ENCODE measurements at places on chromosomes 7 and 10. TPM values are rescaled to one million over a fixed set of nuclear protein-coding genes. Genes with fewer than 3 reads are reported as not detected.

GRCh38 chr7:151795168-151795811 lies 81.6 kb downstream of the PRKAG2 start:
- H3K4me1 ChIP-seq, result no peaks in the 10 kb centered on the region
- no peaks in the 10 kb centered on the region for H3K36me3 ChIP-seq
- peak overlapping the region; percentile 40 for H3K27ac ChIP-seq
- peak; percentile 6 for DNase-seq
- no peak overlapping the region for H3K4me3 ChIP-seq

GRCh38 chr10:79306644-79307220 lies 40.5 kb upstream of the PPIF start:
- peaks cover 29% of the 10 kb centered on the region for H3K36me3 ChIP-seq
- H3K4me1 ChIP-seq, result peaks cover 6% of the 10 kb centered on the region
- H3K4me3 ChIP-seq, result no peak overlapping the region
- H3K27ac ChIP-seq, result no peak overlapping the region
- no peak for DNase-seq

- DNase-seq, result peak; percentile 10
- peaks cover 4% of the 10 kb centered on the region for H3K27me3 ChIP-seq
- H3K4me1 ChIP-seq, result peaks cover 16% of the 10 kb centered on the region
- no peak overlapping the region for H3K4me3 ChIP-seq
- H3K36me3 ChIP-seq, result peaks cover 4% of the 10 kb centered on the region
- H3K27ac ChIP-seq, result no peak overlapping the region
These were observed 75.9 kb downstream of the RGS10 start for GRCh38 chr10:119466655-119467054.

DNA sequence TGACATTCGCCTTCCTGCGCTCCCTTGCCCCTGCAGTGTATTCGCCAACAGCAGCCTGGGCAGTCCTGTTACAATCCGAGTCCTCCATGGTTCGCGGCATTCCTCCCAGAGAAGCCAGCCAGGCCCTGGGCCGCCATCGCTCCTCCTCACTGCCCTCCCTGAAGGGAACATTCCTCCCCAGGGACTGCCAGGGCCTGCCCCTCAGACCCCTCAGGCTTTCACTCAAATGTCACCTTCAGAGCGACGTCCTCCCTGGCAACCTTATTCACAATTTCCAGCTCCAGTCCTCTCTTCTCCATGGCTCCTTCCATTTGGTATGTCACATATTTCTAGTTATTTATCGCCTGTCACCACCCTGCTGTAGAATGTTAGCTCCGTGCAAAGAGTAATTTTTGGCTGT lies 17.4 kb downstream of the ADAMTS14 start:
- no peaks in the 10 kb centered on the region for H3K4me1 ChIP-seq
- H3K27me3 ChIP-seq, result no peaks in the 10 kb centered on the region
- H3K36me3 ChIP-seq, result no peaks in the 10 kb centered on the region
- H3K27ac ChIP-seq, result no peak overlapping the region

GRCh38 chr7:98760201-98760651 lies 109.6 kb downstream of the TMEM130 start:
- no peak overlapping the region for H3K27ac ChIP-seq
- no peaks in the 10 kb centered on the region for H3K36me3 ChIP-seq
- no peaks in the 10 kb centered on the region for H3K4me1 ChIP-seq
- no peak for DNase-seq

DNA sequence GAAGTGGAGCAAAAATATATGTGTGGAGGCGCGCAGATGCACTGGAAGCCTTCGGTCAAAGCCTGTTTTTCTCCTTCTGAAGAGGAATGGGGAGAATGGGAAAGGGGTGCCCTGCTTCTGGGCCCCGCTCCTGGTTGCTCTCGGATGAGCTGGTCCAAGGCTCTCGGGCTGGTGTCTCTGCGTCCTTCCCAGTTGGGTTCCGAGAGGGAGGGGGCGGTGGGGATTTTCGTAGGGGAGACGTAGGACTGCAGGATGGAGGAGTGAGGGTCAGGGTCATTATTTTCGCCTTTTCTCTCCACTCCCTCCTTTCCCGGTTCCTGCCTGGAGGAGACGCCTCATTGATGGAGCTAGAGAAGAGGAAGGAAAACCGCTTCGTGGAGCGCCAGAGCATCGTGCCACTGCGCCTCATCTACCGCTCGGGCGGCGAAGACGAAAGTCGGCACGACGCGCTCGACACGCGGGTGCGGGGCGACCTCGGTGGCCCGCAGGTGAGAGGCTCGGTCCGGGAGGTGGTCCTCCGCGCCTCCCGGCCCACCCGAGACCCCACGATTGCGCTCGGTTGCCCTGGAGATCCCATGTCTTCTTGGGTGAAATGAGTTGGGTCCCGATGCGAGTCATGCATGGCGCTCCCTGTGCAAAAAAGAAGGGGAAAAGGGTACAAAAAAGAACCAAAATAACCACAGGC lies 790 bp downstream of the ADAM22 start:
- peaks cover 25% of the 10 kb centered on the region for H3K27me3 ChIP-seq
- H3K4me3 ChIP-seq, result peak overlapping the region; percentile 90
- H3K4me1 ChIP-seq, result peaks cover 6% of the 10 kb centered on the region
- H3K36me3 ChIP-seq, result peaks cover 2% of the 10 kb centered on the region

- H3K27me3 ChIP-seq, result no peaks in the 10 kb centered on the region
- H3K4me1 ChIP-seq, result no peaks in the 10 kb centered on the region
- H3K27ac ChIP-seq, result no peak overlapping the region
- H3K36me3 ChIP-seq, result no peaks in the 10 kb centered on the region
- no peak for DNase-seq
- H3K4me3 ChIP-seq, result no peak overlapping the region
These were observed 45.2 kb upstream of the RELN start for GRCh38 chr7:104034679-104035078.

DNA sequence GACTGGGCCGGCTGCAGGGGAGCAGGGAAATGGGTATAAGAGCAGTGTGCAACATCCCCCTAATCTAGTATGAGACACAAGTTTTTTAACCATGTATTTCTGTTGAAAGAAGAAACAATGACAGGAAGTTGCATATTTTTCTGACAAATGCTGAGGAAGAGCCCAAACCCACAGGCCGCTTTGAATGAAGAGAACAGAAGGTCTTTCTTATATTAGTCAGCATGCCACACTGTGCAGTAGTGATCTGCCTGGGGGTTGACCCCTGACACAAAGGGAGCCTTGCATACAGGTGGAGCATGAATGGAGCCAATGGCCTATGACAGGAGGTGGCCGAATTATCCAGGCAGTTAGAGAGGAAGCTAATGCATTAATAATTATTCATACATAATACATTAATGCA lies 518.3 kb downstream of the PLXDC2 start:
- no peak overlapping the region for H3K4me3 ChIP-seq
- H3K4me1 ChIP-seq, result no peaks in the 10 kb centered on the region
- H3K27ac ChIP-seq, result no peak overlapping the region
- H3K36me3 ChIP-seq, result no peaks in the 10 kb centered on the region
- H3K27me3 ChIP-seq, result no peaks in the 10 kb centered on the region

- no peak overlapping the region for H3K4me3 ChIP-seq
- H3K36me3 ChIP-seq, result peaks cover 45% of the 10 kb centered on the region
- DNase-seq, result no peak
- peaks cover 20% of the 10 kb centered on the region for H3K4me1 ChIP-seq
These were observed 22.3 kb downstream of the BZW2 start for GRCh38 chr7:16668049-16668858.

DNA sequence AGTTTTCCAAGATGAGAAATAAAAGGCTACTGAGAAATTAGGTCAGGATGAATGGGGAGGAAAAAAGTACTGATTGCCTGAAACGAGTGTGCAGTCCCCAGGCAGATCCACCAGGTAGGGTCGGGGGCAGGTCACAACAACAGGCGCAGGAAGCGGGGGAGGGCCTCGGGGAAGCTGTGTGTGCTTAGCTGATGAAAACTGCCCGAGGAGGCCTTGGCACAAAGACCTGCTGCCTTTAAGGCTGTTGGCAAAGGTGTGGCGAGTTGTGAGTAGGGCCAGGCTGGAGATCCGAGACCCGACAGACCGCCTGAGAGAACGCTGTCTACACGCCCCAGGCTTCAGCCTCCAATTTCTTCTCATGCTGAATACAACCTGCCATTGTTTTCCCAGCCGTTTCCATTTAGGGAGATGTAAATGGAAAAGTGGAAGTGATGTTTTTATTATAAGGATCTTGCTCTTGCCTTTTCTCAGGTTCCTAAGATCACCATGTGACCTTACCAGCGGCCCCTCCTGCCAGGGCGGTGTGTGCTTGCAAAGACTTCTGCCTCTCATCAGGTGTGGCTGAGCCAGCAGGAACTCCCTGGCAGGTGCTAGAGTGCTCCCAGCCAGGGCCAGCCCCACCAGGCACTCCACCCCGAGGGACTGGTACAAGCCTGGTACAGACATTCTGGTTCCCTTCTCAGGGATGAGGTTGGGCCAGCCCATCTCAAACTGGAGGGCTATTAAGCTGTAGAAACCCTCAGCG lies 60.8 kb downstream of the DLG5 start:
- no peak for DNase-seq
- no peak overlapping the region for H3K4me3 ChIP-seq
- H3K4me1 ChIP-seq, result no peaks in the 10 kb centered on the region
- H3K27me3 ChIP-seq, result peaks cover 6% of the 10 kb centered on the region
- H3K36me3 ChIP-seq, result no peaks in the 10 kb centered on the region

DNA sequence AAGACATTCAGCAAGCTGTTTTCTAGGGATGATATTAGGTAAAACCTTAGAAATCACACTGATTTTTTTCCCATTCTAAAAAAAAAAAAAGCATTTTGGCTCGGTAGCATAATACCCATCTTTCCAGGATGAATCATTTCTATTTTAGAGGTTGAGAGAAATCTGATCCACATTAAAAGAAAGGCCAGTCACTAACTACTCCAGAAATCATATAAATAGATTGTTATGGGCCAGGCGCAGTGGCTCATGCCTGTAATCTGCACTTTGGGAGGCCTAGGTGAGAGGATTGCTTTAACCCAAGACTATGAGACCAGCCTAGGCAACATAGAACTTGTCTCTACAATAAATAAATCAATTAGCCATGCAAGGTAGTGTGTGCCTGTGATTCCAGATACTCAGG lies 164.3 kb downstream of the BAMBI start:
- no peaks in the 10 kb centered on the region for H3K4me1 ChIP-seq
- no peaks in the 10 kb centered on the region for H3K36me3 ChIP-seq
- no peak overlapping the region for H3K27ac ChIP-seq
- H3K27me3 ChIP-seq, result peaks cover 5% of the 10 kb centered on the region

- H3K27me3 ChIP-seq, result no peaks in the 10 kb centered on the region
- no peaks in the 10 kb centered on the region for H3K4me1 ChIP-seq
- DNase-seq, result no peak
- peaks cover 62% of the 10 kb centered on the region for H3K36me3 ChIP-seq
These were observed 40.1 kb downstream of the PFKP start for GRCh38 chr10:3107426-3107961.

DNA sequence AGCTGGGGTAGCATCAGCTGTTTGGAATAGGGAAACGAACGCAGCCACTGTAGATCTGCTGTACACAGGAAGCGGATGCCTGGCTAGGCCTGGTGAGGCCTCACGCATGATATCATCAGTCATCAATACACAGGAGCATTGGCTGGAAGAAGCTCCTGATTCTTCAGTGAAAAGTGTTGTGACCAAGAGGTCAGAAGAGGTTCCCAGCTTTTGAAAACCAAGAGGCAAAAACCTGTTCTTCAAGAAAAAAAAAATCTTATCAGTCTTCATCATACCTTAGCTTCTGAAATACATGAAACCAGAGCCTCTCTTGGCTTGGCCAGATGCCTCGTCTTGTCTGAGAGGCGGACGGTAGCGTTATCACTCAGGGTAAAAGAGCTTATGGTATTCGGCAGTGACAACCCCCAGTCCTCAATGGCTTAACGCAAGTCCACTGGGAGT lies 139.3 kb upstream of the TCF7L2 start:
- no peak overlapping the region for H3K4me3 ChIP-seq
- H3K36me3 ChIP-seq, result no peaks in the 10 kb centered on the region

DNA sequence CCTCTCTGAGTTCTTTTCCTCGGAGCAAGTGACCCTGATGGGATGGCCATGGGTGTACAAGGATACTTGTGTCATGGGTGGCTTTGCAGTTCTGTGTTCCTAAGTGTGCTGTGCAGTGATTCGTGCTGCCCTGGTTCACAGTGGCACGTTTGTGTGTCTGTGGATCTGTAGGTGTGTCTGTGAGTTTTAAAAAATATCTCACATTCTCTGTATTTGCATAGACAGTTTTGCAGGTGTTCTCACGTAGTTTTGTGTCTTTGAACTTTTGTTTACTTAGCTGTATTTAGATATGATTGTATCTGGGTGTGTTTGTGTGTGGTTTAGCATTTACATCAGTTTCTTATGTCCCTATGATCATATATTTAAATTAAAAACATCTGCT lies 3.7 kb downstream of the ZNF775 start:
- H3K27me3 ChIP-seq, result no peaks in the 10 kb centered on the region
- H3K4me1 ChIP-seq, result peaks cover 32% of the 10 kb centered on the region
- DNase-seq, result no peak
- peaks cover 9% of the 10 kb centered on the region for H3K36me3 ChIP-seq
- H3K4me3 ChIP-seq, result no peak overlapping the region

- no peaks in the 10 kb centered on the region for H3K27me3 ChIP-seq
- peak overlapping the region; percentile 87 for H3K27ac ChIP-seq
- peaks cover 31% of the 10 kb centered on the region for H3K36me3 ChIP-seq
- peaks cover 36% of the 10 kb centered on the region for H3K4me1 ChIP-seq
- DNase-seq, result peak; percentile 78
These were observed 726 bp upstream of the INSIG1 start for GRCh38 chr7:155296788-155297516.

DNA sequence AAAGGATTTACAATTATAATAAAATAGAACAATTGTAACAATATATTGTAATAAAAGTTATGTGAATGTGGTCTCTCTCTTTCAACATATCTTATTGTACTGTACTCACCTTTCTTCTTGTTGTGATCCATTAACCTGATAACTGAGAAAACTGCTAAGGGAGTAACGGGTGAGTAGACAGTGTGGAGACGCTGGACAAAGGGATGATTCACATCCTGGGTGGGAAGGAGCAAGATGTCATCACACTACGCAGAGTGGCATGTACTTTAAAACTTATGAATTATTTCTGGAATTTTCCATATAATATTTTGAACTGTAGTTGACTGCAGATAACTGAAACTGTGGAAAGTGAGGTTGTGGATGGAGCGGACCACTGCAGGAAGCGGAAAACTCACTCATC lies 91.2 kb upstream of the PLPP4 start:
- no peaks in the 10 kb centered on the region for H3K27me3 ChIP-seq
- H3K4me3 ChIP-seq, result no peak overlapping the region
- H3K4me1 ChIP-seq, result no peaks in the 10 kb centered on the region
- no peak for DNase-seq
- no peak overlapping the region for H3K27ac ChIP-seq

The GPR146 gene
- 2.2 TPM for total RNA-seq

The PWWP2B gene
- 4.1 TPM for total RNA-seq

The STEAP1 gene
- 3.3 TPM for total RNA-seq

The WEE2 gene
- 0.12 TPM for total RNA-seq

The INSYN2A gene
- not detected for total RNA-seq

The SPDYE2B gene
- total RNA-seq, result not detected
